T-helper 17 cell (primary cell): ENCODE measurements at places on chromosomes 6 and 20.

DNA sequence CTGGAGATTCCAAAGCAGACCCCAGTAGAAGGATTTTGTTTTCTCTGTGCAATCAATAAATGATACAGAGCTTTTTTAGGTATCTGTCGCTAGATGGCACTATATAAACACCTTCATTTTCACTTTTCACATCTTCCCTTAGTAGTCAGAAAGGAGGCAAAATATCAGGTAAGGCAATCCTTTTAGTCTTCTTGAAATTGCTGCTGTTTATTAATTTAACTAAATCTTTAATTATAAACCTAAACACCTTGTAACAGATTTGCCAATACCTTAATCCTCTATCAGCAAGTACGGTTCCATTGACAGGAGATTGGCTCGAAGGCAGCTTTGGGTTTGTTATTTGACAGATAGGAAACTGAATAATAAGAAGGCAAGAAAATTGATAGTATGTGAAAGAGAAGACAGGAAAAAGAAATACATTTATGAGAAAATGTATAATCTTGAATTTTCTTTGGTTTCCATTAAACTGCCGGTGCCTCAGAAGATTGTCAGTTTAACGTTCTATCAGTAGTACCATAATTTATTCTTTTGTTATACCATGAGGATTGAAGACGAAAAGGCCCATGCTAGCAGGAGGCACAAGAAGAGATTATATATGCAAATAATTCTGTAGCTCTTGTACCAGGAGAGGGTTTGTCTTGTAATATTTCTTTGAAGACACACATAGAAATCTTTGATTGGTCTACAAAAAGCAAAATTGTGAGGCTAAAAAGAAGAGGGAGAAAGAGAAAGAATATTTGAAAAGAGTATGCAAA is 23.5 kb upstream of the IBTK start:
- peaks cover 12% of the 10 kb centered on the region for H3K27me3 ChIP-seq
- H3K36me3 ChIP-seq = no peaks in the 10 kb centered on the region
- no peak for DNase-seq
- peaks cover 14% of the 10 kb centered on the region for H3K4me1 ChIP-seq

- peaks cover 8% of the 10 kb centered on the region for H3K27me3 ChIP-seq
- no peaks in the 10 kb centered on the region for H3K4me1 ChIP-seq
- no peak overlapping the region for H3K4me3 ChIP-seq
- DNase-seq = no peak
These were observed 113.1 kb downstream of the SYNDIG1 start for GRCh38 chr20:24582373-24583168.

DNA sequence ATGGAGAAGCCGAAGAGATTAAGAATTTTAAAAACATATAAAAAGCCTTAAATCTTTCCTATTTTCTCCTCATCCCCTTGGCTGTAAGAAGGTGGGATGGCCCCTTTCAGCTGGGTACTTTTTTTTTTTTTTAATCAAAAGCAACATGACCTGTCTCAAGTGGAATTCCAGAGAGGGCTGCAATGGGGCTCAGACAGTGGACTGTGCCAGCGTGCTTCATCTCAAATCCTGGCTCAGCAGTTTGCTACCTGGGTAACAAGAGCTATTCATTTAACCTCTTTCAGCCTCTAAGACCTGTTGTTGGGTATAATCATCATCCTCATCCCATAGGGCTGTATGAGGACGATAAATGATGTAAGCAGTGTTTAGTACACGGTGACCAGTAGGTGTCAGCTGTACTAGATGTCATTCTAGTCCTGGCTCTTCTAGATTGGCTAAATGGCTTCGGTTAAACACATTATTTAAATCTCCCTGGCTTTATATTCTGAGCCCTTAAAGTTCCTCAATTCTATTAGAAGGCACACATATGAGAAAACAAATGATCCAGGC is 6.9 kb upstream of the PPP1R3G start:
- no peak overlapping the region for H3K27ac ChIP-seq
- peaks cover 45% of the 10 kb centered on the region for H3K27me3 ChIP-seq
- DNase-seq = no peak
- no peaks in the 10 kb centered on the region for H3K36me3 ChIP-seq
- no peaks in the 10 kb centered on the region for H3K4me1 ChIP-seq

DNA sequence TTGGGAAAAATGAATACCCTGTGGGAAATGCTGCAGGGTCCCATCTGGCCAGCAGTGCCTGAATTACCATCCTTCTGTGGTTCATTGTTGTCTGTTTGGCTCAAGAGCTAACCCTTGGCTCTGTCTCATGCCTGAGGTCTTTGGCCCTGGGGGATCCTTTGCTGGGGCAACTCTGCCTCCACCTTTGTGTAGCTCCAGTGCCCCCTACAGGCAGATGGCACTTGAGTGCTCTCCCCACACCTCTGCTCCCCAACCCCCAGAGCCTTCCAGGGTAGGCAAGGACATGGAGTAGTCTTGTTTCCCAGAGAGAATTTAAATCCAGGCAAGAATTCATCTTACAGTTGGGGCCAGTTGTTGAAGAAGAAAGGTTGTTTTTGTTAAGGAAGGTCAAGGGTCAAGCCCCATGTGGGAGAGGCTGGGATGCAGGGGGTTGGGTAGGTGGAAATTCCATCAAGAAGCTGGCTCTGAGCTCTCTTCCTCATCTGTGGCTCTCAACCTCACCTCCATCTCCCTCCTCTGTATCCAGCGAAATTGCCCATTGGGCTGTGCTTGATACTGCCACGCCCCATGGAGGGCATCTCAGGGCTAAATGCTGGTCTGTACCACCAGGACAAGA is 44.2 kb downstream of the ZNF831 start:
- peak overlapping the region; percentile 90 for H3K27ac ChIP-seq
- H3K27me3 ChIP-seq = no peaks in the 10 kb centered on the region
- peak; percentile 79 for DNase-seq
- H3K36me3 ChIP-seq = peaks cover 4% of the 10 kb centered on the region

- H3K36me3 ChIP-seq = no peaks in the 10 kb centered on the region
- no peaks in the 10 kb centered on the region for H3K27me3 ChIP-seq
- DNase-seq = no peak
- no peaks in the 10 kb centered on the region for H3K4me1 ChIP-seq
- no peak overlapping the region for H3K4me3 ChIP-seq
These were observed 649.2 kb downstream of the MMUT start for GRCh38 chr6:48813836-48814235.

DNA sequence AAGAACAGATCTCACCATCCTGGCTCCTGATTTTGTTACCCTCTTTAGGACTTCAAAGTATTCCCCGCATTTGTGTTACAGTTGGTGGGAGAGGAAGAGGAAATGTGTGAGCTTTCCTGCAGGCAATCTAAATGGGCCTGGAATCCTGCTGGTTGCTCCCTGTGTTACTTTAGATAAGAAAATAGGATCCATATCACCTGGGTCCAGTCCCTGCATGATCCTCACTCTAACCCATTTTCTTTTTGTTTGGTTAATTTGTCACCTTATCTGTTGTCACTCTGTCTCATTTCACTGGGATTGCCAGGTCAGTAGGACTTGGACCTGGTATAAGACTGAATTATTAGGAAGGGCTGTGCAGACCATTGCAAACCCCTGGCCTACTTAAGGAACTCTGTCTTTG is 175.9 kb upstream of the GJE1 start:
- no peak overlapping the region for H3K4me3 ChIP-seq
- DNase-seq = no peak
- no peak overlapping the region for H3K27ac ChIP-seq
- no peaks in the 10 kb centered on the region for H3K4me1 ChIP-seq
- no peaks in the 10 kb centered on the region for H3K36me3 ChIP-seq
- H3K27me3 ChIP-seq = no peaks in the 10 kb centered on the region

- H3K27ac ChIP-seq = no peak overlapping the region
- no peak for DNase-seq
- no peak overlapping the region for H3K4me3 ChIP-seq
- peaks cover 57% of the 10 kb centered on the region for H3K27me3 ChIP-seq
These were observed 6.0 kb downstream of the COL12A1 start for GRCh38 chr6:75199889-75200288.

GRCh38 chr6:22568854-22569253 is 512 bp upstream of the HDGFL1 start:
- no peak overlapping the region for H3K4me3 ChIP-seq
- no peaks in the 10 kb centered on the region for H3K4me1 ChIP-seq
- H3K27ac ChIP-seq = no peak overlapping the region
- DNase-seq = no peak
- no peaks in the 10 kb centered on the region for H3K36me3 ChIP-seq

DNA sequence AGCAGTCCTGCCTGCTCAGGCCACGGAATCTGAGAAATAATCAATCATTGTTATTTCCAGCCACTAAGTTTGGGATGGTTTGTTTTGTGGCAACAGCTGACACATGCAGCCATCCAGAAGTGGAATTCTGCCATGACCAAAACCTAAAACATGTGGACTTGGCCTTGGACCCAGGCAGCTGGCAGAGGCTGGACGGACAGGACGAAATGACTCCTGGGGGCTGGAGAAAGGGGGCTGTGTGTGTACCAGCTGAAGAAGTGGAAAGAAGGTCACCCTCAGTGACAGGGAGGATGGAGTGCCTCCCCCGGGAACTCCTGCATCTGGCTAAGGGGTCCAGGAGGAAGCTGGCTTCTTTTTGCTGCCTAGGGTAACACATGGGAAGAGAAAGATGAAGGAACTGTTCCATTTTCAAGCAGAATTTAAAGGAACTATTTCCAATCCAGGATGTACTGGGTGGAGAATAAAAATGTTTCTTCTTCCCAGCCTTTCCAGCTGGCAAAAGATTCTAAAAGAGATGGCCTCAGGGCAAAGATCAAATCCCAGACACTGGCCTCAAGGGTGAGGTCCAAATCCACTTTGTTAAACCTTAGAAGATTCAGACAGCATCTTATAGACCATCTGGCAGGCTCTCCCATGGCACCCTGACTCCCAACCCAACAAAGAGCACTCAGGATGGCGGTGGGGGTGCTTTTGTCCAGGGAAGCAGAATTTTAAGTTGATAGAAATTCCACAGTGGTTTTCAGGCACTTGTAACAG is 14.3 kb downstream of the SERPINB6 start:
- H3K27me3 ChIP-seq = peaks cover 4% of the 10 kb centered on the region
- peaks cover 5% of the 10 kb centered on the region for H3K4me1 ChIP-seq
- H3K4me3 ChIP-seq = no peak overlapping the region
- no peak overlapping the region for H3K27ac ChIP-seq
- no peak for DNase-seq

GRCh38 chr20:56827763-56828162 is 198.7 kb downstream of the TFAP2C start:
- H3K36me3 ChIP-seq = peaks cover 2% of the 10 kb centered on the region
- no peak overlapping the region for H3K27ac ChIP-seq
- DNase-seq = no peak
- H3K4me3 ChIP-seq = no peak overlapping the region
- no peaks in the 10 kb centered on the region for H3K4me1 ChIP-seq

DNA sequence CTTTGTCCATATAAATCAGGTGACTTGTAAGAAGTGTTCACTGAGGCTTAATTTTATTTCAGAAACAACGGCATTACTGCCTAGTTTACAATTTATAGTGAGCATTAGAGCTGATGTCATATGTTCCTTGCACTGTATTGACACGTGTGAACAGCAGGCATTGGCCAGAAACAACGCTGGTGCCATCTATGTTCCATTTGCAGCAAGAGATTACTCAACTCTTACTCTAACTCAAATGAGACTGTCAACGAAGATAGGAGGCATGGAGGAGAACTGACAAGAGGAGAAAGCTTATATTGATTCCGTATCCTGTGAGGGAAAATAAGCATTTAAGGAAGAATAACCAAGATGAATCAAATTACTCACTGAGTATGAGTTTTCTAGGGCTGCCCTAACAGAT is 48.4 kb downstream of the MTFR2 start:
- H3K36me3 ChIP-seq = no peaks in the 10 kb centered on the region
- H3K27ac ChIP-seq = no peak overlapping the region

- no peak for DNase-seq
- no peaks in the 10 kb centered on the region for H3K36me3 ChIP-seq
- no peaks in the 10 kb centered on the region for H3K27me3 ChIP-seq
- peak overlapping the region; percentile 92 for H3K4me3 ChIP-seq
- peaks cover 27% of the 10 kb centered on the region for H3K4me1 ChIP-seq
These were observed 3.3 kb downstream of the CEBPB start for GRCh38 chr20:50193836-50194421.

DNA sequence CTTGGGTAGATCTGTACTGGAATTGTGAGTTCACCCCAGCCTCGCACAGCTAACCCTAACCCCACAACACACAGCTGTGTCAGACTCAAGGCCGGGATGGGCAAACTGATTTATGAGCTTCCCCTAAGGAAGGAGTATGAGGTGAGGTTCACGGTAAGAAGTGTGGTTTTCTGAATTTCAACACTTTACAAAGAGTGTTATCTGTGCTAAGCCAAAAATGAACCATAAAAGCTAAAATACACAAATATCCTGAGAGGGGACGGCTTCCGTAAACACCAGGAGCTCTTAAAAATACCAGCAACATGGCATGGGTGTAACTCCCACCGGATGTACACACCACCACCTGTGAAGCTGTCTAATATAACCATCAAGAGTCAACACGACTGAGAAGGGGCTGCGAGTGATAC is 101.2 kb downstream of the ATP9A start:
- no peak overlapping the region for H3K4me3 ChIP-seq
- peaks cover 11% of the 10 kb centered on the region for H3K4me1 ChIP-seq
- no peak overlapping the region for H3K27ac ChIP-seq
- H3K36me3 ChIP-seq = no peaks in the 10 kb centered on the region
- DNase-seq = no peak
- H3K27me3 ChIP-seq = peaks cover 54% of the 10 kb centered on the region

DNA sequence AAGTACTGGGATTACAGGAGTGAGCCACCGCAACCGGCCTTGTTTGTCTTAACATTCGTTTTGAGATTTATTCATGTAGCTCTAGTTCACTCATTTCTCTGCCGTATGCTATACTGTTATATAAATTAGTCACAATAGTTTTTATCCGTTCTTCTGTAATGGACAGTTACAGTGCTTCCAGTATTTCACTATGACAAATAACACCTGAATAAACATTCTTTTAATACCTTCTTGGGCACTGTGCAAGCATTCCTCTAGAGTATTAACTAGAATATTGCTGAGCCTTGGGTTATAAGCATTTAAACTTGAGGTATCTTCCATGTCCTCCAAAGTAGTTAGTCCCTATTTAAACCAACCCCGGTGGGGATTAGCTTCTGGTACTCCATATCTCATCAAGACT is 45.6 kb downstream of the STK38 start:
- peaks cover 28% of the 10 kb centered on the region for H3K4me1 ChIP-seq
- H3K27me3 ChIP-seq = no peaks in the 10 kb centered on the region
- peaks cover 7% of the 10 kb centered on the region for H3K36me3 ChIP-seq
- no peak overlapping the region for H3K27ac ChIP-seq

DNA sequence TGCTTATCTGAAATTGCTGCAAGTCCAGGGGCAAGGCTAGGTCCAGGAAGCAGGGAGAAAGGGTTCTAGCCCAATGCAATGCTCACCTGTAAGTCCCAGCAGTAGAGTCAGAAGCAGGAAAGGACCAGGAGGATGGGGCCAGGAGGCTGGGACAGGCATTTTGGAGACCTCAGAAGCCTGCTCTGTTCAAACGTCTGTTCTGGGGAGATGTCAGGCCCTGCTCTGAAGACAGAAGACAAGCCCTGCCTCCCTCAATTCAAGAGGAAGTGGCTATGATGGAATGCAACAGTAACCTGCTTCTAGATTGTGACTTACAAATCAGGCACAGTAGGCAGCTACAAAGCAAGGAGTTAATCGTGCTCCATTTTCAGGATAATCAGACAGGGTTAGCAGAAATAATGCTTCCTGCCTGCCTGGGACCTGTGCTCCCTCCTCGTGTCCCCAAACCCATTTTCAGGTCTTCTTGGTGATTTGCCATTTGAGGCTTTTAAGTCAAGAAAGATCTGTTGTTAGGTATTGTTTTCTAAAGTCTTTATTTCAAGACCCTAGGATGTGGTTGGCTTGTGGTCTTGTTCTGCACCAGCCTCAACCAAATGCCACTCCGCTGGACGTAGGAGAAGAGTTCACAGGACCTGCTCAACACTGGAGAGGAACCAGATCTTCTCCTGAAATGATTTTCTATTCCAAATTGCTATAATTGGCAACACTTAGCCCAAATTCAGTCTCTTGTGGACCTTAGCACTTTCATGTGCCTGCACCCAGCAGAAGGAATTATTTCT is at the start of gene SIRPG:
TSS of gene SIRPG (minus strand) at position 224 of the 779 bp plus-strand sequence. CDS start at position 159, 65 bp downstream.
- no peak for DNase-seq
- H3K4me3 ChIP-seq = peak within 1 kb of the TSS; percentile 96
- H3K27me3 ChIP-seq = no peaks in the 10 kb centered on the region
- H3K27ac ChIP-seq = peak within 1 kb of the TSS; percentile 95
